Head of caudate nucleus (tissue), 42 donors: ENCODE measurements at places on chromosomes 5 and 9.

- DNase-seq: no peak
Observed at GRCh38 chr9:130986356-130986965, 22.5 kb upstream of the LAMC3 start.

GRCh38 chr5:142821733-142822487 lies 51.7 kb downstream of the ARHGAP26 start:
- no peak for DNase-seq

DNA sequence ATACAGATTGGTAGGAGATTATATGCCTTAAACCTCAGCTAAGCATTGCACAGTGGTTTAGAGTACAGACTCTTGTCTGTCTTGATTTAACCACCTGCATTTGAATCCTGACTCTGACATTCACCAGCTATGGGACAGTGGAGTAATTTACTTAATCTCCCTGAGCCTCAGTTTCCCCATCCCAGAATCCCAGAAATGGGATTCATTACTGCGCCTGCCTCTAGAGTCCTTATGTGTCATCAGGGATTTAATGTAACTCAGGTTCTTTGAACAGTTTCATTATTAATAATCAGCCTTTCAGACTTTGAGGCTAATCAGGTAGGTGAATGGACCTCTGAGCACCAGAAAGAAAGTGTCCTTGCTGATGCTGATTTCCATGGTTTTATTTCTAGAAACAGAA lies 149.1 kb downstream of the SMARCA2 start:
- DNase-seq: no peak

DNA sequence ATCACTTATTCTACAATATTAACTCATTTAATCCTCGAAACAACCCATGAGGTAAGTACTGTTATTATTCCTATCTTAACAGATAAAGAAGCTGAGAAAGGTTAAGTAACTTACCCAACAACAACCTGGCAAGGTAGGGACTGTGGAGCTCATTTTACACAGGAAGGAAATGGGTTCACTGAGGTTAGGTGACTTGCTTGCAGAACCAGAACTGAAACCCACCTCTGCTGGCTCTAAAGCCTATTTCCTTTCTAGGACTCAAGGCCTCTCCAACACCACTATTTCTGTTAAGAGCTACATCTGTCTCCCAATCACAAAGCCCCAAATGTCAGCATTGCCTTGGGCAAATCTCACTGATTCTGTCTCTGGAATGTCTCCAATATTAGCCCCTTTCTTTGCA lies 38.9 kb upstream of the IFNK start:
- no peak for DNase-seq

DNA sequence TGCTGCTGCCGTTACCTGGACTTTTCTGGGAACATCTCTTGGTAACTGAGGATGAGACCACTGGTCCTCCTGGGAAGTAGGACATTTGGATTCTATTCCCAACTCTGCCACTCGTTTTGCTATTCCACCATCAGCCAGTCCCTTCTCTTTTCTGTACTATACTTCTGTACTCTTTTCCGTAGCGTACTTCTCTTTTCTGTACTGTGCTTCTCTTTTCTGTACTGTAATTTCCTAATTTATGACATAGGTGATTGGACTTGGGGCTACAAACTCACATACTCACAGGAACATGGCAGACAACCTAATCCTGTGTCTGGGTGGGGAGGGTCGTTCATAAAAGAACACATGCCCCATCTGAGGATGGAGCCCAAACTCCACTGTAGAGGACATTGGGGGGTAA lies 335.3 kb upstream of the PANK3 start:
- DNase-seq: no peak

DNA sequence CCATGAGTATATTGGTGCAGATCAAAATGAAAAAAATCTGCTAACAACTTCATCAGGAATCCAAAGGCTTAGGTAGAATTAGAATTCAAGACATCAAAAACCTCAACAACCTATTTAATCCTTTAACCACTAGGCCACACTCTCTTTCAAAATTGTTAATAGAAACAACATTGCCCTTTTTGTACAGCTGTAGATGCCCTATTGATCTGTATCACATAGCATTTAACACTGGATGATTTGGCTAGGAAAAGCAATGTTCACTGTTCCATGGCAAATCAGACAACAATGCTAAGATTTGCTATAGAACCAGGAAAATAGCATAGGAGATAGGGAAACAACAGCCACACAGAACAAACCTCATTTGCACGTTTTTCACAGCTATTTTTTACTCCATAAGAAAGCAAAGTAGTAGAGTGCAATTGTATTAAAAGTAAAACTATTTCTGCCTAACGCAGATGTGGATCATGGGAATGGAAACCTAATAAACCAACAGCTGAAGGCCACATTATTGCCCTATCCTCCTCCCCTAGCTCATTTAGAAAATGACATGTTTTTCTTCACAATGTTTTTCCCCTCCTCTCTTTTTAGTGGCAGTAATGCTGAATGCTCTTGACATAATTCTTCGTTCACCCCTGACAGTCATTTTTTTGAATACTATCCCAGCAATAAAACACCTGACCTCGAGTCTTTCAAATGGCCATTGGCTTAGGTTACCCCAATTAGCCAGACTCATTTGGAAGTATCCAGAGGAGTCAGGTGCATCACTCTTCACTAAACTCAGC lies 373.0 kb upstream of the CCNH start:
- DNase-seq: no peak

DNA sequence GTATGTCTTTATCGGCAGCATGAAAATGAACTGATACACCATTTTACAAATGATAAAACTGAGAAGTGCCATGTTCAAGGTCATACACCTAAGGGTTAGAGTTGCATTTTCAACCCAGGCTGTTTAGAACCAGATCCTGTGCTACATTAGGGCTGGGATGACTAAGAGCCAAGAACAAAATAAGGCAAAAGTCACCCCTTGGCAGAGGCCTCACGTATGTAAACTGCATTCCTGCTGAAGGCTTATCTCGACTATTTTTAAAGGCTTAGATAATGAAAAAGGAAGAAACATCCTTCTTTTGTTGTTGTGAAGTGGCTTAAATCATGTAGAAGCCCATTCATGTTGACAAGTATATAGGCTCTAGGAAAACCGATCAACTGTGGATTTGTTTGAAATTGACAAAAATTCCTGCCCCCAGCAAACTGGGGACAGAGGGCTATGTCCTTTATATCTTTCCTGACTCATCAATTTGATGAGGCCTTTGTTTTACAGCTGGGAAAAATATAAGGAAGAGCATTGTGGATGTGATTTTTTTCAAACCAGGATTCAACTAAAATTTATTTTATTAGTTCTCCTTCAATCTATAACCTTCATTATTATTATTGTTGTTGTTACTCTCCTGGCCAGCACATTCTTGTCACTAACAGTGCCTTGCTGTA lies 196.5 kb downstream of the SNX18 start:
- no peak for DNase-seq

DNA sequence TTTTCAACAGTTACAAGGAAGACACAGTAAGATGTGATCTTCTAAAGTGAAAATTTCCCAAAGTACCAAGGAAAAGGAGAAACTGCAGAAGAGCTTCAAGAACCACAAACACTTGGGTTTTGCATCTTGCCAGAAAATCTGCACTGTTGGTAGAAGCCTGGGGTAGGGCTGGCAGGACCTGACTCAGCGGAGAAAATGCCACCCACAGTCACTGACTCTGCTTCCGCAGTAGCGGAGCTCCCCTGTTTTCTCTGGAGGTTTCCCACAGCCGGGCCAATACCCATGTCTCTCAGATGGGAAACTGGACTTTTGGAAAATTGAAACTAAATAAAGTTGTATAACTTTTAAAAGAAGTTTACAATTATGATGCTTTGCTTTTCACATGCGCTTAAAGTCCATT lies 104.2 kb downstream of the MEF2C start:
- DNase-seq: peak; percentile 17

- DNase-seq: no peak
Observed at GRCh38 chr9:91163773-91164471, 197.8 kb downstream of the AUH start.

DNA sequence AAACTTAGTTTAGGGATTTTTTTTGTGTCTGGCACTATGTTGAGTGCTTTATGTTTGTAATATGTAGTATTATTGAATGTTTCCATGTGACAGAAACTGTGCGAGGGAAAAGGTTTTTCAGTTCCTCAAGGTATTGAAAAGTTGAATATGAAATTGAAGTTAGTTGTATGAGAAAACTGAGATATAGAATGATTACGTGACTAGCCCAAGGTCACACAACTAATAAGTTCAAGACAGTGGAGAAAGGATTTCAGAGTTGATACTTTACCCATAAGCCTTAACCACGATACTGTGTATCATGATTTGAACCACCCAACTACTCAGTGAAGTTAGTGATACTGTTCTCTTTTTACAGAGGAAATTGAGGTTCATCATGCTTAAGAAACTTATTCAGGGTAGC lies 5.7 kb downstream of the NIPBL start:
- no peak for DNase-seq

- DNase-seq: no peak
Observed at GRCh38 chr5:90347462-90347861, 62.1 kb downstream of the CETN3 start.

- no peak for DNase-seq
Observed at GRCh38 chr5:65105301-65105700, 336.6 kb downstream of the CWC27 start.

DNA sequence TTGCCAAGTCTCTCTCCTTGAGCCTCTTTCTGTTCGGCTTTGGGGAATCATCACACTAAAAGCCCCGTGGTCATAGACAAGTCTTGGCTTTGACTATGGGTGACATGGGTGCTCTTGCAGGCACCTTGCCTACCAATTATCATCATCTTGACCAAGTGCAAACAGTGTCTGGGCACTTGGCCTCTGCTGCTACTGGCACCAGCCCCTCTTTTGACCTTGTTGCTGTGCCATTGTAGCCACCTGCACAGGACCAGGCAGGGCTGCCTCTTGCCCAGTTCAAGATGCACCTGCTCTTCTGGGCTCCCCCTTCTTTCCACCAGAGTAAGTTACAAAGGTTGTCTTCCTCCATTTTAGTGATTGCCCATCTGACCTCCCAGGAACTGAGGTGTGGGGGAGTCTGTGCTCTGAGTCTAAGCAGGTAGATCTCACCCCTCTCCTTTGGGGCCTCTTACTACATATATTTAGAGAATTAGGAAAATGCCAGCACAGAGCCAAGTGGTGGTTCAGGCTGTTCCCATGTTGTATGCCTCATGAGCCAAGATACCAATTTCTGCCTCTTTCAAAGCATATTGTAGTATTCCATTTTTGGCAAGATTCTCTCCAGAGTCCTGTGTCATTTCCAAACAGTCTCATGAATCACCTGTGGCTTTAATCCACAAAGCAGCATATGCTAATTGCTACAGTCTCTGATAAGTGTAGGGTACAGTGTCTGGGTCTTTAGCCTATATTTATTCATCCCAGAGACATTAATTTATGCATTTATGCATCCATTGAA lies 142.9 kb upstream of the DAP start:
- no peak for DNase-seq

- peak; percentile 83 for DNase-seq
Observed at GRCh38 chr9:89497978-89498851, at the start of gene SEMA4D. Gene SEMA4D, minus strand, starts transcription at chr9:89498113. Its CDS starts 92,657 bp downstream, at chr9:89405456.

GRCh38 chr9:135968083-135968476 lies 6.9 kb upstream of the UBAC1 start:
- no peak for DNase-seq

- no peak for DNase-seq
Observed at GRCh38 chr9:15724016-15724415, 171.2 kb downstream of the CCDC171 start.

DNA sequence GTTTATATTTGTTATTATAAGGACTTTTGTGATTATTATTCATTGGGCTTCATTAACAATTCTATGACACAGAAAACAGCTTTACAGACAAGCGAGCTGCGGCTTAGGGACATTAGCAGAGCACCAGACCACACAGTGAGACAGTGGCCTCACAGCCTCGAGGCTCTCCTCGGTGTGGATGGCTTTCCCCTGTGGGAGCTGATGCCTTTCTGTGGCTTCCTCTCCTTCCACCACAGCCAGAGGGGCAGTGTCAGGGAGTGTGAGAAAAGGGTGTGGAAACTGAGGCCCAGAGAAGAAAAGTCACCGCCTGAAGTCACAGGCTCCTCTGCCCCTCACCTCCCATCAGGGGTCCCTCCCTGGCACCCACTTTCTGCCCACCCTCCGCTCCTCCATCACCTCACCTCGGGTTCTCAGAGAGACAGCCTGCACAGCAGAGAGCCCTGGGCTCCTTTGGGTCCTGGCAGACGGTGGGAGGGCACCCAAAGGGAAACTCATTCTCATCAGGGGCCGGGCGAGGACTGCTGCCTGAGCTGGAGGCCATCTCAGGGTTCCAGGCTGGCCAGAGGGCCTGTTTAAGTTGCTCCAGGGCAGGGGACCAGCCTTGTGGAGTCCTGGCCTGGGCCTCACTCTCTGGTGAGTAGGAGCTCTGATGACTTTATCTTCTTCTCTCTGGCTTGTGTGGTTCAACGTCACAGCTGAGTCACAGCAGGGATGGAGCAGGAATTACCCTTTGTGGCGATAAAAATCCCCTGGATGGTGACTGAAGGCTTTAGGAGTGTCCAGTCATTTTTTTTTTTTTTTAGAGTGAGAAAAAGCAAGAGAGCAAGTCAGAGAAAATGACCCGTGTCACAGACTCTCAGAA lies 830 bp downstream of the TRAF1 start:
- no peak for DNase-seq

DNA sequence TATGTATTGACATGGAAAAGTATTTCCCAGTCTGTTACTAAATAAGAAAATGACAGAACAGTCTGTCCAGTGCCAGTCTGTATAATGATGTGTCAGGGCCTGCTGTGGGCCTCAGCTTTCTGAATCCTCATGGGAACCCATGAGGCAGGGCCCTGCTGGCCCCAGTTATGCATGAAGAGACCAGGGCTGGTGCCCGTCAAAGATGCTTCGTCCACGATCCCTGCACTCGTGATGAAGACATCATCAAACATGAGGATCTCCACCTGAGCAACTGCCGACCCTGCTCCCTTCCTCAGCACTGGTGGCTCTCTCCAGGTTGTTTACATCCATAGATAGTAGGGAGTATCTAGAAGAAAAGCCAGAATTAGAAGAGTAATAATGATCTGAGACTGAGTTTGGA lies 52.5 kb downstream of the ICE1 start:
- DNase-seq: no peak

DNA sequence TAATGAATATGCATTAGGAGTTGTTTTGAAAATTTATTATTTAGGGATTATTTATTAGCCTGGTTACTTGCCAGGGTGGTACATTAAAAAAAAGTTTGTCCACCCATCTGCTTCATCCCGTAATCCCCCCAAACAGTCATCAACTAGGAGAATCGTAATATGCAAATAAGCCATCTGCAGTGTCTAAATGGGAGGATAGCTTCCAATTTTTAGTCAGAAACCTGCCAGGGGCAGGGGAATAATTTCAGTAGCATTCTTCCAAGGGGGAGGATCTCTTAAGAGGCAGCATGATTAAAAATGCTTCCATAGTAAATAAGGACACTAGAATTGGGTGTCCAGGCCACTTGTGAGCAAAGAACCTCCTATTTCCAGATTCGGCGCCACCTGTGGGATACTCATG lies 43.3 kb downstream of the SH3GL2 start:
- DNase-seq: no peak

GRCh38 chr5:8905021-8905420 lies 640.9 kb downstream of the SEMA5A start:
- no peak for DNase-seq
